ENCODE measurements at places on chromosomes 5 and 9.

DNA sequence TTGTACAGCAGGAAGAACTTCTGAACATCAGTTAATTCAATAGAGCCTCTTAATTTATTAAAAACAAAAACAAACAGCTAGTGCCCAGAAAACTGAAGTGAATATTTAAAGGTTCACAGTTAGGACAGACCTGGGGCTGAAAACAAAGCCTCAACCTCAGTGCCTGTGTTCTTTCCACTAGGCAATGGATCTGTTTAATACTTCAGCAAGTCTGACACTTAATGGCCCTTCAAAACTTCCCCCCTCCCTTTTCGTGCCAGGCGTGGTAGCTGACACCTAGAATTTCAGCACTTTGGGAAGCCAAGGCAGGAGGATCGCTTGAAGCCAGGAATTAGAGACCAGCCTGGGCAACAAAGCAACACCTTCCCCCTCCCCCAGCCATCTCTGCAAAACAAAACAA lies 54.5 kb upstream of the IFNK start:
- DNase-seq, result no peak

DNA sequence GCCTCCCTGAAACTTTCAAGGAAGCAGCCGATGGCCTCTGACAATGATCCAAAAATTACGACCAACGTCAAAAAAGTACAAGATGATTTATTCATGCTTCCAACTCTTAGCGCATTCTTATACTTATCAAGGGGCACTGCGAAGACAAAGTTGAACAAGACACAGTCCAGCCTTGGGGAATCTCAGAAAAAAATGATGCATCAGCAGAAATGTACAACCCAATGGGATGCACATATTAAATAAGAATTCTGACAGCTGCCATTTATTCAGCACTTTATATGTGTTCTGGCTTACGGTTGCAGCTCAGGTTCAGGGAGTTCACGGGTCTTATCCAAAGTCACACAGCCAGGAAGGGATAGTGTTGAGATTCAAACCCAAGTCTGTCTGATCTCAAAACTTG lies 96.0 kb upstream of the CPLX2 start:
- DNase-seq, result no peak

GRCh38 chr9:10112070-10112469 lies 500.7 kb downstream of the PTPRD start:
- no peak for DNase-seq

DNA sequence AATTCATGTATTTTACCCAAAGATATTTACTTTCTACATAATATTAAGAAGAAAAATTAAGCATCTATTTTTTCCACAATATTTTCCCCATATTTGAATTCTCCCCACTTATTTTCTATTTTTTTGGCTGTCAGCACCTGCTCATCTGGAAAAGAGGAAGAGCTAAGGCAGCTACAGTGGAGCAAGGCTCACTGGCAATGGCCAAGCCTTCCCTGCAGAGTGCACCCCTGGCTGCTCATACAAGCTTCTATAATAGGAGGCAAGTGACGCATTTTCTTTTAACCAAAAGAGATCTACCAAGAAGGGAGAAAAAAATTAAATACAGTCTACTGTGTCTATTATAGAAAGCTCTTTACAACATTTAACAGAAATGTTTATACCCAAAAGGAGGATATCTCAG lies 72.5 kb downstream of the AUH start:
- no peak for DNase-seq

Data from urothelium cell line (cell line).